ENCODE measurements at places on chromosomes 11 and 22. TPM values are rescaled to one million over a fixed set of nuclear protein-coding genes. Genes with fewer than 3 reads are reported as not detected.

GGTLC2 gene
- not detected for total RNA-seq

CARNS1 gene
- 5.7 TPM for total RNA-seq

OR52H1 gene
- 0.20 TPM for total RNA-seq

CD82 gene
- total RNA-seq: 728 TPM

CARD18 gene
- total RNA-seq: not detected

CYB5R2 gene
- total RNA-seq: 25.9 TPM

TRIM51G gene
- not detected for total RNA-seq

DNA sequence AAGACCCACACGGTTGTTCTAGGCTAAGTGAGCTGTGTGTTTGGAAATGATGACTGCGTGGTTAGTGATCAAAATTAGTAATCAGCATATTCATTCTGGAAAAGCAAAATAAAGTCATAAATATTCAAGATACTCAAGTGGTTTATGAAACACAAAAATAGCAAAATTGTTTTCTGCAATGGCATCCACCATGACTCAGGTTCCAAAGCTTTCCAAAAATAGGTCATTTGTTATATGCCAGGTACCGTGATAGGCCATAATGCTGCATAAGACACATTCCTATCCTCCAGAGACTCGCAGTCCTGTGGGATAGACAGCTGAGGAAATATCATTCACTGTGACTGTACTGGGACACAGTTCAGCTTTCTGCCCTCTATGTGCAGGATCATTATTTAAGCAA, 2.4 kb upstream of the ATL3 start:
- no peak for DNase-seq

DNA sequence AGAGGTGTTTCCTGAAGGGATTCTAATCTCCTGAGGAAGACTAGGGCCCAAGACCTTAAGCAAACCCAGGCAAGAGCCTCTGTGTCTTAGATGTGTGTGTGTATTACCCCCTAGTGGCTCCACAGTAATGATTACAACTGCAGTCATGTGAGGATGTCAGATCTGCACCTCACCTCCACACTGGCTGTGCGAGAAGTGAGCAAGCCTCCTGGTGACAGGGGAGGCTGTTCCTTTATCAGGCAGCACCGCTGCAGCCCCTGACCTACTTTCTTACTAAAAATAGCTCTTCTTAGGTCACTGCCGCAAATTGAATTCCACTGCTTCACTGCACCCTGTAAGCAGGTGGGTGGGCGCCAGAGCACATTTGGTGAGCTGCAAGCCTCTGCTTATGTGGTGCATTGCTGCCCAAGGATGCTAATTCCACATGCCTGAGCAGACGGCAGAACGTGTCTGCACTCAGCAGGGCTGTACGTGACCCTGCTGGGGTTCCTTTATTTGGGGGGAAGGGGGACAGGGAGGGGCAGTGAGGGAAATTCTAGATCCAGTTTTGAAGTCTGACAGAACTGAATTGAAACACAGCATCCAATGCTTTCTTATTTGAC, 112.4 kb downstream of the KCNC1 start:
- DNase-seq: no peak

DNA sequence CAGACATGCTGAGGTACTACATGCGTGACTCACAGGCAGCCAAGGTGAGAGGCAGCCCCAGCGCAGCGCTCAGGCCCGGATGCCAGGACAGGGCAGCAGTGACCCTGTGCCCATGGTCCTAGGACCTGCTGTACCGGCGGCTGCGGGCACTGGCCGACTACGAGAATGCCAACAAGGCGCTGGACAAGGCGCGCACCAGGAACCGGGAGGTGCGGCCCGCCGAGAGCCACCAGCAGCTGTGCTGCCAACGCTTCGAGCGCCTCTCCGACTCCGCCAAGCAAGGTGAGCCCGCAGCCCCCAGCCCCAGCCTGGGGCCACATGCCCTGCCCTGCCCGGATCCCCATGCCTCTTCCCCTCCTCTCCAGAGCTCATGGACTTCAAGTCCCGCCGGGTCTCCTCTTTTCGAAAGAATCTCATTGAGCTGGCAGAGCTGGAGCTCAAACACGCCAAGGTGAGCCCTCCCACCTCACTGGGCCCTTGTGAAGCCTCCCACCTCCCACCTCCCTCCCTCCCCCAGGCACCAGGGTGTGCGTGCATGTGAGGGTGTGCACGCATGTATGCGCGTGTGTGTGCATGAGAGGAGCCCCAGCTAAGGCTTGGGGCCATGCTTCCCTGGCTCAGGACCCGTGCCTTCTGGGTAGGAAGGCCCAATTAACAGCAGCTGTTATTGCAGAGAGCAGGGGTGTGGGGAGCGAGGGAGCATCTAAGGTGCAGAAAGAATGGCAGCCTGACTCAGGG, 5.3 kb downstream of the CFL1 start:
- DNase-seq: no peak

GRCh38 chr11:126507646-126508045, 152.2 kb downstream of the ST3GAL4 start:
- no peak for DNase-seq

- DNase-seq: no peak
Observed at GRCh38 chr22:38108561-38109319, 1.7 kb downstream of the BAIAP2L2 start.

DNA sequence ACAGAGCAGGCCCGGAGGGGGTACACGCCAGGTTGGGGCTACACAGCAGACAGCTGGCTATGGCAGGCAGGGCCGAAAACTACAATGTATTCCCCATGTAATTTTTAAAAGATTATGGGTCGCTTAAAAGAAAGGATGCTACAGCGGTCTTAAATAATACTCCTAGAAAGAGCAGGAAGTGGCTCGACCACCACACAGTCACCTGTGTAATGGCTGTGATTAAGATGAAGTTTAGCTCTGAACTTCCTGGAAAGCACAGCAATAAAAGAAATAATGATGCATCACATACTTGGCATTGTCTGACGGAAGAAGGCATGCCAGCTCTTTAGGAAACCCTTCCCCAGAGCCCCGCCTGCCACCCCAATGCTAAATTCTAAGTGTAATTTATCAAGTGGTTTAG, 32.6 kb downstream of the WNT11 start:
- DNase-seq: no peak

DNA sequence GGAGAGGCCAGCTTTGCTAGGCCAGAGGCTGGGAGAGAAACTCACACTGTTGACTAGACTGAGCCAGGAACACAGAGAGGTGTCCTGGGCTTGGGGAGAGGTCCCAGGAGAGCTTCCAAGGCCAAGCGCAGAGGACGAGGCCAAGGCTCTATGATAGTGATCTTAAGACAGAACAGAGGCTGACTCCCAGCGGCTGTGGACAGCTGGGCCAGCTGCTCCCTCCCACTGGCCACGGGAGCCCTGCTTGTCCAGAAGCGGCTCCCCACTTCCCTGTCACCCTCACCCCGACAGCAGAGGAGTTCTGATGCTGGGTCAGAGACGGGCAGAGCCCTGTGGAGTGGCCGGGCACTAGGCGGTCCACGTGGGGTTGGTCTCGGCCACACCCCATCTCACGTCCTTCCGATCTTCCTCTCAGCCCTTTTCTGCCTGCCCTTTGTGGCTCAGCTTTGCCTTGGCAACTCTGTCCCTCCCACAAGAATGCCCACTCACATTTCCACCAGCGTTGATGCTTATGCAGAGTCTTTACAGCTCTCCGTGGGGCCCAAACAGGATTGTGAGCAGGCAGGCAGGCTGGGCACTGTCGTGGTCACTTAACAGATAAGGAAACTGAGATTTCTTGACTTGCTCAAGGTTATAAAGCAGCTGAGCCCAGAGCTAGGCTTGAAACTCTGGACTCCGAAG, 68.2 kb downstream of the FBXO7 start:
- DNase-seq: no peak

DNA sequence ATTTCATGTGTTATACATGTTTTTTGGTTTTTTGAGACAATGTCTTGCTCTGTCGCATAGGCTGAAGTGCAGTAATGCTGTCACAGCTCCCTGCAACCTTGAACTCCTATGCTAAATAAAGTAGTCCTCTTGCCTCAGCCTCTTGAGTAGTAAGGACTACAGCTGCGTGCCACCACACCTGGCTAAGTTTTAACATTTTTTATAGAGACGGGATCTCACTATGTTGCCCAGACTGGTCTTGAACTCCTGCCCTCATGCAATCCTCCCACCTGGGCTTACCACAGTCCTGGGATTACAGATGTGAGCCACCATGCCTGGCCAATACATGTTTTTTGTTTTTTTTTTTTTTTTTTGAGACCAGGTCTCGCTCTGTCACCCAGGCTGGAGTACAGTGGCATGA, 33.9 kb downstream of the SWAP70 start:
- DNase-seq: no peak

- DNase-seq: no peak
Observed at GRCh38 chr11:22416462-22416861, 78.3 kb downstream of the SLC17A6 start.

- DNase-seq: no peak
Observed at GRCh38 chr11:1728301-1728700, 22.1 kb downstream of the IFITM10 start.

DNA sequence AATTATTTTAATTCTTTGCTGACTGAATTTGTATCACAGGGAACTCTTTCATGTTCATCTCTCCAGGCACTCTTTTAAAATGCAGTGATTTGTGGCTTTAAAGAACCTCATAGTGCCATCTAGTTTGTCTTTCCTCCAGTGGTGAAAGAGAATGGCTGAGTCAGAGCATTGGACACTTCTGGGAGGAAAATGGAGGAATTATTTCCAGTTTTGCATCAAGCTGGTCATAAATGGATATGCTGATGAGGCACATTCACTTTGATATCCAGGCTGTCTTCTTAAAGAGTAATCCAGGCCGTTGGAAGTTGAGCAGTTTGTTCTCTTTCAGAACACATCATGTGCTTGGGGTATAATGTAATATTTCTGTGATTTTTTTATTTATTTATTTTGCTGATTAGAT, 273.7 kb downstream of the DDX10 start:
- DNase-seq: no peak

DNA sequence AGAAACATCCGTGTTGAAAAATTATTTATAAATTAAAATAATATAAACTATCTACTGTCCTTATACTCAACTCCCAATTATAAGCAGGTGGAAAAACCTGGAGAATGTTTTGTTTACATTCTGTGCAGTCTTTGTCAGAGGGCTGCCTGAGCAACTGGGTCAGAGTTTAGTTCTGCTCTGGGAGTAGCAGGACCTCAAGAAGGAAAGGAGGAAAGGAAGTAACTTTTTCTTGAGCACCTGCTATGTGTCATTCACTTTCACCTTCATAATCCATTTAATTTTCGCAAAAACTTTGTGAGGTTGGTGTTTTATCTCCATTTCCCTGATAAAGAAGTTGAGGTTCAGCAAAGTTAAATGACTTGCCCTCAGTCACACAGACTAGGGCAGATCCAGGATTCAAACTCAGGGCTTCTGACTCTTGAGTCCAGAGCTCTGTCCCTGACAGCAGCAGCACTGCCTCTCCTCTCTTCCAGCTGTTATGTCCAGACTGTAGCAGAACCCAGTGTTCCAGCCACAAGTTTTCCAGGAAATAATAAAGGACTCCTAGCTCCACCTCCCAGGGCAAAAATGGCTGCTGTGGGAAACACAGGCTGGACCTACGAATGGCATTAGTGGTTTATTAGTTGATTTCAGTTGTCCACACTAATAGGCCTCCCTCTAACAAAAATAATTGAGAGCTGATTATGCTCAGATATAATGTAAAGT, 6.4 kb downstream of the CD3E start:
- no peak for DNase-seq

- no peak for DNase-seq
Observed at GRCh38 chr22:28867191-28867590, 16.2 kb upstream of the ZNRF3 start.

DNA sequence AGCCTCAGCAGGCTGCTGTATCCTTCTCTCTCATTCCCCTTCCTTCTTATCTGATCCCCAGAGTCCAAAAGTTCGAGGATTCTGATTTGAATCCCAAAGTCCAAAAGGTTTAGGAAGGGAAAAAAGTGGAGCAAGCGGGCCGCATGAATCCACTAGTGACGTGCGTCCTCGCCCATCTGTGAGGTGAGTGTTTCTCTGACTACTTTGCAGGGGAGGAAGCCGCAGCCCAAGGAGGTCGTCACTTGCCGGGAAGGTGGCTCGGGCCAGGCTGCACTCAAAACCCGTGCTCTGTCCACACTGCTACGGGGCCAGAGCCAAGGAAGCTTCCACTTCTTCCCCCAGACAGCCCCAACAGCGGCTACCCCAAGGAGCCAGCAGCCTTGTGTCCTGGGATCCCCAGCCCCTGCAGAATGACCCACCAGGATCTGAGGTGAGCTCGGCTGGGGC, 16.3 kb downstream of the SLC25A18 start:
- DNase-seq: no peak

GRCh38 chr11:107587306-107587979, 3.5 kb upstream of the ELMOD1 start:
- DNase-seq: no peak

DNA sequence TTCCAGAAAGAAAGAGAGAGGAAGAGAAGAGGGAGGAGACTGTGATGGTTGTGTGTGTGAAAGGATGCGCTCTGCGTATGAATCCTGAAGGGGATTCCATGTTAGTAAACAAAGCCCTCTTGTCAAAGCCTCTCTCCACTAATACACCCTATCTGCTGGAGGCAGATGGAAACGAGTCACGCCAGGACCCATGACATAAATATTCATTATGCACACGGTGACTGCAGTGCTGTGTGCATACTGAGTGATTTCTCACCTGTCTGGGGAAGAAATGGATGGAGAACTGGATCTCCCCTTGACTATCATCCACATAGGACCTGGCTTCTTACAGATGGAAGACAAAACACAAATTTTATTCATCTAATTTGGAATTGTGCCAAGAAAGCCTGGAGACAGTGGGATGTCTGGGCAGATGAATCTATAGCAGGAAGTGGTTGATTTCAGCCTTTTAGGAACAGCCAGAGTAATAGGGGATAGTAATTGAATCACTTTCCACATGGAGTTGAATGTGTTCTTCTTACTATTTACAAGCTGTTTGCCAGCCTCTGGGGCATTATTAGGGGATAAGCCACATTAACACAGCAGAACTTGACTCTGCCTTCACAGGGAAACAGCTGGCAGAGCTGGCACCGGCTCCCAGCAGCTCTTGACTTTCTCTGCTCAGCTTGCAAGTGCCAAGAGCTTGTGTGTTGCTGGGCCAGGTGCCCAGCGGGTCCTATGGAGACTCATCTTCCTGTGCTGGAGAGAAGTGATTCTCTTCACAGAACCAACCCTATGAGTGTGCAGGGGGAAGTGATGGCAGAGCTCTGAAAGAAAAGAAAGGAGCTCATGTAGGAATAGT, 9.0 kb downstream of the MTNR1B start:
- no peak for DNase-seq

DNA sequence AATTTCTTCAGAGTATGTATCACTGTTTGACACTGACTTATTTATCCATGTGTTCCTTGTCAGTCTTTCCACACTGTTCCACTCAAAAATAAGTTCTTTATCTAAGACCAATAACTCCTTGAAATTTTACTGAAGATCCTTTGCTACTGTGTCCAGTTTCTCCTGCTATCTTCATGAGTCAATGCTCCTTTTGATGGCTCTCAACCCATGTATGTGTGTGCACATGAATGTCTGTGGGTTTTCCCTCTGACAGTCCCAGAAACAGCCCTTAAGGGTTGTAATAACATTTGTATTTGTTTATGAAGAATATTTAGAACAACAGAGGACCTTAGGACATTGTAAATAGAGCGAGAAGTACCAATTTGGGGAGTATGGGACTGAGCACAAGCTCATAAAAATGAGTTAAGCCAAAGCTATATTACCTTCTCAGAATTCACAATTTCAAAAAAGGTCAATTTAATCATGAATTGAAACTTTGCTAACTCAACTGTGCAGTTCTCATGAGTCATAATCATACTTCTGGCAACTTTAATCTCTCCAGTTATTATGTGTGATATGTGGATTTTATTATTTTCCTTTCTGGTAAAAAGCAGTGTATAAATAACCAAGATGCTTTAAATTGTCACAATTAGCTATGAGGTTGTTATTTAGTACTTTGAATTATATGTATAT, 533.6 kb downstream of the CNTN5 start:
- no peak for DNase-seq

GRCh38 chr11:114466742-114467141, 27.5 kb downstream of the REXO2 start:
- DNase-seq: no peak
